ENCODE measurements at places on chromosomes 6 and 20.

DNA sequence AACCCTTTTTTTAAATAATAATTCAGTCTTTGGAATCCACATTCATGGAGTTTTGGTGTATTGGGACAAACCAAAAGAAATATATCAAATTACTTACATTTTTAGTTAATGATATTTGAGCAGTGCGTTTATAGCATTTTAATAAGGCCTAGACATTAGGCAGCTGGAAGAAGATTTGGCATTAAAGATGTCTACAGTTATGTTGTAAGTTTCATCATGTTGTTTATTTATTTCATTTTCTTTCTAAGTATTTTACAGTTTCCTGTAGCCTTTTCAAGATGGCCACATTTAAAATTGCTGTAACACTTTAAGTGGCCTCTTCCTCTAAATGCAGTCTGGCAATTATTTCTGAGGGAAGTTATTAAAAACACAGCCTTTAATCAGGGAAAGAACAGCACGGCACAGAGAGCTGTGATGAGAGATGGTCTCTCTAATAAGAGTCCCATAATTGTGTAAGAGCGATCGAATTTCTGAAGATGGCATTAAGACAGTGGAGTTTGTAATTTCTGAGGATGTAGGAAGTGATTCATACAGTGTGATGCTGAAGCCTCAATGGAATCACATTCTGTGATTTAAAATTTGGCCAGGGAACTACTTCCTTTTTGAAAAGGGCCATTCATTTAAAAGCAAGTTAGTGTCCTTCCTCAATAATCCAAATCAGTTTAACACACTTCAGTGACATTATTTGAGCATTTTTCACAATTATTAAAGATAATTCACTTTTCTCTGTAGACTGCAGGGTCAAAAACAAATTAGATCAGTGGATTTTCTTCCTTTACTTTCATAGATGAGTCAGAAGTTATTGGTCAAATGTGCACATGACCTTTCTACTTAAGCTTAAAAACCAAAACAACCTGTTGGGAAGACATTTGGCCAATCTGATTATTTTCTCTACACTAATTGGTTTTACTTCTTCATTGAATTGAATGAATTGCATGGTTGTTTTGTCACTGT is 52.4 kb upstream of the EDN3 start:
- no peak for DNase-seq

DNA sequence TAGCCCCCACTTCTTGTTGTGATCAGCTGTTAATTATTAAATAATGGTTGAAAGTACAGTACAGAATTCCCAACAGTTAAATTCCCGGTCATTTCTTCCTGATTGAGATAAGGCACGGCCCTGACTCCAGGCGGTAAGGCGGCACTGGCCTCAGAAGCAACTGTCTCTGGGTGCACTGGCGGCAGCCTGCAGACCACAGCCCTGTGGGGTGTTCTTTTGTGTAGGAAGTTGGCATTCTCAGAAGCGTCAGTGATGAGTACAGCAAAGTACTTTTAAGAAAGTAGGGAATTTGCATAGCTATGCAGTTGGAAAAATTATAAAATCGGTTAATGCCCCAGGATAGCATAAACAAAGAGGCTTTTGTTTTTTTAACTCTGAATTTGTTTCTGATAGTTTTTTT is 50.5 kb downstream of the SAMD5 start:
- DNase-seq: no peak

DNA sequence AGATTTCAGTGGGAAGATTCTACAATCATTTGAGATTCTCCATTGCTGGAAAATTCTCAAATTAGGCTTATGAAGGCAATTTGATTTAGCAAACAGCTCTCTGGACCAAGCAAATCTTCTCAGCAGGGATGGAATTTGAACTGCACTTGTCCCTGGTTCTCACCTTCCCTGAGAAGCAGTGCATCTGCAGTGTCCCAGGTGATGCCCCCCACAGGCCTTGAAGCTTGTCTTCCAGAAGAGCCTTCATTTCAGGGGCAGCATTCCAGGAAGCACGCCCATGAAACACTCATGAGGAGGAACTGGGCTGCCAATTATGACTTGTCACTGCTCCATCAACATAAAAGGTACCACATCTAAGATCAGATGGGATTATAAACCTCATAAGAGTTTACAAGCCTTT is 82.8 kb upstream of the HDAC2 start:
- DNase-seq: no peak

DNA sequence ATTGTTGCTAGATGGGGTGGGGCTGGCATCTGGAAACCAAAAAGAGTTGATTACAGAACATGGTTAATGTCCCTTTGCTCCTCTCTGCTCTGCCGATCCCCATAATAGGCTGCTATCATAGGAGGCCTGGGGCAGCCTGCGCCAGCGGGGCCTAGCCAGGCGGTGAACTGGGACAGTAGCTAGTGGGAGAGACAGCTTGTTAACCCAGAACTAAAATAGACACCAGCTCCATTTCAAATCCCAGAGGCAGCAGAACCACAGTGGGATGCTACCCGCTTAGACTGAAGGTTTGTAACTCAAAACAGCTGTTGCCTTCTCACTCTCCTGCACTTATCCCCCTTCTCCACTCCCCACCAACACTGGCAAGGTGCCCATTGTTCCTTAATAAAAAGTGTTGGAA is 98.5 kb downstream of the SSR1 start:
- no peak for DNase-seq

GRCh38 chr6:154909821-154910220 is 85.3 kb upstream of the TIAM2 start:
- no peak for DNase-seq

DNA sequence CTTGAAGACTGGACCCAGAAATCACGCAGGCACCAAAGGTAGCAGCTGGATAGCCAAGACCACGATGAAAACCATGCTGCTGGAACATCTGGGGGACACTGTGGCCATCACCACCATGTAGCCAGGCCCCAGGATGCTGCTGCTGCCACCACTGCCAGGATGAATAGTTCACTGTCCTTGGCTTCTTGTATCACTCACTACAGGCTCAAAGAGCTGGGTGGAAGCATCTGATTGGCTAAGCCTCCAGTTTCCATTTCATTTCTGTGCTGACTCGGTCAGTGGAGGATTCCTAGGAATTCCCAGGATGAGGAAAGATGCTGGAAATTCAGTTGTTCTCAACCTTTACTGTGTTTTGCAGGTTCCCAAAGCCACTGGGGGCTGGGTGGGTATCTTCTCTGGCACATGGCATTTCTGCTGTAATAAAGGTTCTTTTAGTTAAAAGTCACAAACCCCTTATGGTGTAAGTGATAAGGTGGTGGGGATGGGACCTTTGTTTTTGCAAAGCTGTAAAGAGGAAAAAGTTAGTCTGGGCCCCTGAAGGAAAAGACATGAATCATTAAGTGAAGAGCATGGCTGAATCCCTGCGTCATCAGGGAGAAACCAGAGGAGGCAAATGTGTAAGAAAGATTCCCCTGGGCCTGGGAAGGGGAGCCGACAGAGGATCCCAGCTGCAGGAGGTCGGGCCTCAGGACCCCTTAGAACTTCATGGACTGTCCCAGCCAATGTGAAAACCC is 75.6 kb upstream of the RNF24 start:
- DNase-seq: no peak

DNA sequence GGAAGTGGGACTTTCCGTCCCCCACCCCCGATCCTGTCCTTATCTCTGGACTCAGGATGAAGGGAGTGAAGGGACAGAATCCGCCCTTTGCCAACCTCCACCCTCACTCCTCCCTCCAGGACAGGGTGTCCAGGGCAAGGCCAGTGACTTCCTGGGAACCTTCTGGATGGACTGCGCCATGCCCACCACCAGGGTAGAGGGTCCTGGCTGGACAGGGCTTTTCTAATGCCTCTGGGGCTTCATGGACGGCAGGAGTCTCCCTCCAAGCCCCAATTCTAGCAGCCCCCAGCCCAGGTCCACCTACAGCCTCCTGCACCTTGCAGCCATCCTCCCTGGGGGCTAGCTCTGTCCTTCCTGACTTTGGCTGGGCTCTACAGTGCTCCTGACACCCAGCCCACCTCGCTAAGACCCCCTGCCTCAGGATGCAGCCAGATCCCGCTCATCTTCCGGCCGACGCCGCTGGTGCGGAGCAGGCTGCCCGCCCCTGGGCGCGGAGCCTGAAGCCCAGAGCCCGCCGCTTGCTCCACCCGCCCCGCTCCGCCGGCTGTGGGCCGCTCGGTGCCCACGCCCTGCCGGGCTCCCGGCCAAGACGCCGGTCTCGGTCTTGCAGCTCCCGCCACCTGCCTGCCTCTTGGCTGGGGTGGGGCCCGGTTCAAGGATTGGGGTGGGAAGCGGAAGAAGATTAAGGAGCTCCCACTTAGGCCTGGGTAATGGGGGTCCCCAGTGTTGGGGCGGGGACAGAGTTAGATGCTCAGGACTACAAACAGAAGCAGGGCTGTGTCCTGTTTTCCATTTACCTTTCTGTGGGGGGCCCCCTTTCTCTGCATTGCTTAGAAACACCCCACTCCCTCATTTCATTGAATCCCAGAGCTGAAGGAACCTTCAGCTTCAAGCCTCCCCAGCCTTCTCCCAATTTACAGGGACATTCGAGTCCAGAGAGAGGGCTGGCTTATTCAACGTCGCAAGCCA is 72.8 kb downstream of the MDGA1 start:
- DNase-seq: no peak

DNA sequence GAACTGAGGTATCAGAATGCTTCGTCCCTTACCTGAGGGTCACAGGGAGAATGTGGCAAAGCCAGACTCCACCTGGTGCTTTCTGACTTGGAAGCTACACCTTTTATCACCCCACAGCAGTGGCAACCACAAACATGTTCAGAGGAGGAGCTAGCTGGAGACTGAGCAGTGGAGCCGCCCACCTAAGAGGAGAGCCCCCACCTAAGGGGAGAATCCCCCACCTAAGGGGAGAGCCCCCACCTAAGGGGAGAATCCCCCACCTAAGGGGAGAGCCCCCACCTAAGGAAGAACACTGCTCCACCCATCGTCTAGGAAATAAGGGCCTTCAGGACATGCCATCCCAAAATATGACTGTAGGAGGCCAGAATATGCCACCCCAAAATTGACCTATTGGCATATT is 4.0 kb downstream of the SLC52A3 start:
- DNase-seq: no peak

DNA sequence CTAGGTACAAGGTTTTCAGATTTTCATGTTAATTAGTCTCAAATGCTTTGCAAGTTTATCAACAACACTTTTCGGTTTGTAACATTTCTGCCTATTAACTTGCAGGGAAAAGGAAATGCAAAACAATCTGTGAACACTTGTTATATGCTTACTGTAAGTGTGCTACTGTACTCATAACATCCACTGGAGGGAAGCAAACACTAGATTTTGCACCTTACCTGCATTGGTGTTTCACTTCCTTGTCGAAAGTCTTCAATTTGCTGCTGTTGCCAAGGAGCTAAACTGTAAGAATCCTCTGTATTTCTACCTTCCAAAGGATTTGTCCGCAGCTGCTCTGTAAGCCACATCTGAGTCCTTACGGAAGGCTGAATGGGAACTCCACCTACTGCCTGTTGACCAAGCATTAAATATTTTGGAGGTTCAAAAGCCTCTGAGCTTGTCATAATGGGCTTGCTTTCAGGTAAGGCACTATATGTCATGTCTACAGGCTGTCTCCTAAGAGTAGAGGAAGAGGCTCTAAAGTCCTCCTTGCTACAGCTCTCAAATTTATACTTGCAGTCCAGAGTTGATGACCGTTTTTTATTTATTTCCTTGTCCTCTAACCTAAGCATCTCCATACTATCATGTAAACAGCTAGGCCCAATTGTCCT is 17.3 kb downstream of the PLN start:
- no peak for DNase-seq

DNA sequence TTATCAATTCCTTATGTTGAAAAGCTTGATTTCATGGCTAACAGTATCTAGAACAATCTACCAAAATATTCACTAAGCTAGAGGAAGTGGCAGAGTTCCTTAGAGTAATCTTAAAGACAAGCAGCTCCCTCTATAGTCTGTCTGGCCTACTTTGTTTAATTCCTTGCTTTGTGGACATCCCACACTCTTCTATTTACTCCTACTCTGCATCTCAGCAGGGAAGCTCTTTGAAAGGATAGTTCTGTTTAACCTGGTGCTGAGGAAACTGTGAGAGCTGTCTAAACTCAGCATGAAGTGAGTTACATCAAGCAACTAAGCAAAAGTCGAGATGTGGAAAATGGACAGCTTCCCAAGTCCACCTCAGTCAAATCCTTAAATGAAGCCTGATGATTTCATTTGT is 4.3 kb downstream of the REV3L start:
- no peak for DNase-seq

GRCh38 chr6:65707126-65707826 is at the start of gene EYS:
Gene EYS (minus strand): TSS chr6:65707226. CDS start chr6:65495410, 211,816 bp downstream.
- no peak for DNase-seq

GRCh38 chr20:2816583-2817340 is 598 bp downstream of the TMEM239 start:
- no peak for DNase-seq

- no peak for DNase-seq
These were observed 55.9 kb downstream of the NINL start for GRCh38 chr20:25529295-25529951.

DNA sequence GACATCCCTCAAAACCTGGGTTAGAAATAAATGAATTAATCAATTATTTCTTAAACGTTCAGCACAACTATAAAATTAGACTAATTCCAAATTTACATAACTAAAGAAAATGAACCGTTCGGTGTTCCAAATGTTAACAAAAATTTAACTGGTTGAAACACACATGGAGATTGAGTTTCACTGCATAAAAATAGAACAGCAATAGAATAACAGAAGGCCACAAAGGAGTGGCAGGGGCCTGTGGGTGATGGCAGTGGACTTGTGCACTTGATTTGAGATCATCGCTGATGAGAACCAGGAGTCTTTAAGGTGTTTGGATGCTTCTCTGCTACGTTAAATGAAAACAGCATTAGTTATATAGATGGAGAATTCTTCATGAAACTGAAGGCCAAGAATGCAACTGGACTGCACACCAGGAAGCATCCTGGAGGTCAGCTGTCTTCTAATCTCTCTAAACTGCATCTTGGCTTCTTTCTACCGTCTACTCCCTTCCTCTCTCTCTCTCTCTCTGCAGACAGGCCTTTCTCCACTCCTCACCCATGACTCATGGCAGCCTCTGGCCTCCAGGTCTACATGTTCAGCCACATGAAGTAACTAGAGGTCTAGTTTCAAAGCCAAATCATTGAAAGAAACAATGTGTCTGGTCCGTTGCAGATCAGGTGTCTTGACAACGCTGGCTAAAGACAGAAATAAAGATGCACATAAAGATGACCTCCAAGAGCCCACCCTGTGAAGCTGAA is 111.3 kb downstream of the SIM1 start:
- DNase-seq: no peak

DNA sequence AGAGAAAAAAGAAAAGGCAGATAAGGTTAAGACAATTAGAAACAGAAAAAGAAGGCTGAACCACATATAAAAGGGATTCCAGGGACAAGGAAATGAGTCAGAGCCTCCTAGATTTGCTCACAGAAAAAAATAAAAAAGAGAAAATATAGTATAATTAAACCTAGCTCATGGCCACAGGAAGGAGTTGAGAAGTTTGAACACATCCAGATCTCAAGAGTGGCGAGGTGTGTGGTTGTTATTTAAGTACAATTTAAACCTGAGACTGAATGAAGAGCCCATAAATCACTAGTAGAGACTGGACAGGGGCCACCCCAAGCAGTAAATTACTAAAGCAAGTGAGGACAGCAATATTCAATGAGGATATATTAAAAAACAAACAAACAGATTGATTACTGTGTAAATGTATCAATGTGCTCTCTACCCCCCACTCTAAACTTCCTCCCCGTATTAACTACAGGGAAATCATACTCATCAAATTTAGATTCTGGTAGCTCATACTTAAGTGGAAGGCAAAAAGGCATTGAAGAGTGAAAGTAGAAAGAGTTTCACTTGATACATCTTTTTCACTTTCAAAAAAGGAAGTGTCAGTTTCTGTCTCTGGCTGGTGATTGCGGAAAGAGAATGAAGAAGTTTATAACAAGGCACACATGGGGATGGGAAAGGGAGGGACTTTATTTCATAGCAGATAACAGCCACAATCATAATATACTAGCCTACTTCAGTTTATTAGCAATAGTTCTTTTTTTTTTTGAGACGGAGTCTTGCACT is 49.3 kb upstream of the SCAF8 start:
- DNase-seq: no peak

Data from activated CD4-positive, alpha-beta T cell treated with anti-CD3 and anti-CD28 coated beads, Interleukin-2, amount 50 U/mL, for 4 hours (primary cell).